Tibial nerve (tissue), 4 donors: ENCODE measurements at places on chromosomes 5 and 9.

DNA sequence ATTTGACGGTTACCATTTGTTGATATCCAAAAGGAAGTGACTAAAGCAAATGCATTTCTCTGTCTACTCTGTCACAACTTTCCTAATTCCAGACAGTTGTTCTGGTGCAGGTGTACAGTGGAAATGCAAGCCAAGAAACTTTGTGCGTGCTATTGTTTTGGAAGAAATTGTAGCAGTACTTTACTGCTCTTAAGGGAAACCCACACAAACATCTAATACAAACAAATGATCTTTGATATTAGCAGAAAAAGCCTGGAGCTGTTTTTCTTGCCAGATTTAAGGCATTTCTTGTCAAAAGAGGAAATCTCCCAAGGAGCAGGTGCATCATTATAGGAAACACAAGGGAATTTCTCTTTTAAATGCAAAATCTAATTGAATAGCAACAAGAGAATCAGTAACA lies 2.0 kb downstream of the SNCAIP start:
- no peak overlapping the region for H3K4me3 ChIP-seq
- peaks cover 8% of the 10 kb centered on the region for H3K27me3 ChIP-seq
- DNase-seq: no peak
- H3K36me3 ChIP-seq: no peaks in the 10 kb centered on the region
- H3K27ac ChIP-seq: no peak overlapping the region
- no peaks in the 10 kb centered on the region for H3K4me1 ChIP-seq

GRCh38 chr5:83752700-83753099 lies 32.0 kb upstream of the HAPLN1 start:
- no peak for DNase-seq
- no peaks in the 10 kb centered on the region for H3K27me3 ChIP-seq
- no peak overlapping the region for H3K4me3 ChIP-seq
- no peaks in the 10 kb centered on the region for H3K4me1 ChIP-seq
- H3K36me3 ChIP-seq: no peaks in the 10 kb centered on the region

DNA sequence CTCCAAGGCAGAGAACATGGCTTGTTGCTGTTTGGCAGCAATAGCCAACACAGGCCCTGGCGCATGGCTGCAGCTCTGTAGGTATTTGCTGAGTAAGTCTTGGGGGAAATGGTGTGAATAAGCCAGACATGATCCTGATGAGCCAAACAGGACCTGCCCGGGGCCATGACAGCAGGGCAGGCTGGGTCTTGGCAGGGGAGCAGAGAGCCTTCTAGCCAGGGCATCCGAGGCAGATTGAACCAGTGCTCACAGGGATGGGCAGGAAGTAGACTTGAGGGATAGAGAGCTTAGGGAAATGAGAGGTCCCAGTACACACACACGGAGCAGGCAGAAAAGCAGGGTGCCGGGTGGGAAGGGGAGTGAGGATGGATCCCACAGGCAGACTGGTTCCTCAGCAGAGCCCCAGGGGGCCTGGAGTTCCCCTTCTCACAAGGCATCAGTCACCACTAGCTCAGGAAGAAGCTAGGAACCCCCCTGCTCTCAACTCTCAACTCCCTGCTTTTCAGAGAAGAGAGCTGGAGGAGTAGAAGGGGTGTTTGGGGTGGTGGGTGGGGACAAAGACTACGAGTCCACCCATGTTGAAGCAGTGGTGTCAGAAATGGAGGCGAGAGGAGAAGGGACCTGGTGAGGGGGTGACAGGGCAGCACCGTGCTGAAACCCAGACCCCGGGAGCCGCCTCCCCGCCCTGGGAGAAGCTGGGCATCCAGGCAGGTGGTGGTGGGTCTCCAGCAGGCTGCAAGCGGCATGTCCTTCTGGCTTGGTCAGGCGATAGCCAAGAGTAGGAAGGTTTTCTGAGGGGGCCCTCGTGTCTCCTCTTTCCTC lies 111.1 kb downstream of the RGS3 start:
- H3K4me1 ChIP-seq: peaks cover 33% of the 10 kb centered on the region
- no peak for DNase-seq
- H3K36me3 ChIP-seq: no peaks in the 10 kb centered on the region

DNA sequence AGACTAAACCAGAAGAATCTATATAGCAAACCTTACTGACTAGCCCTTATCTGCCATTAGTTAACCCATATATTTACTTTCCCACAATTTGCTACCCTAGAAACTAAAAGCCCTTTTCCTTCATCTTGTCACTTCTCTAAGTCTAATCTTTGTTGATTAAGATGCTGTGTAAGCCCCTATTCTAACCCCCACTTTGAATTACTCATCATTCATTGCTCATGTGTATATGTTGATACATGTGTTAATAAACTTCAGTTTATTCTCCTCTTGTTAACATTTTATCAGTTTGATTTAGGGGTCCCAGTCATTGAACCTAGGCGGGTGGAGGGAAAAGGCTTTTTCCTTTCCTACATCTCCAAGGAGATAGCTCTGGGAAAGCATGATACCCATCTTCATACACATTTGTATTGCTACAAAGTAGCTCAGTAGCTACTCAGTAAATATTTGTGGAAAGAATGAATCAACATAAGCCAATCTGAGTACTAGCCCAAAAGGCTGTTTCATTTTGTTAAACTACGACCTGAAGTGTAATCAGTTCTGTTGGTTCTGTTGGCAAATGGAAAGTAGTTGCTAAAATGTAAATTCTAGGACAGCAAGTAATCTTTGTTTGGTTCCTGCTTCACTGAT lies 35.1 kb upstream of the NDFIP1 start:
- no peaks in the 10 kb centered on the region for H3K4me1 ChIP-seq
- H3K4me3 ChIP-seq: no peak overlapping the region
- H3K27me3 ChIP-seq: no peaks in the 10 kb centered on the region
- no peak overlapping the region for H3K27ac ChIP-seq

- no peaks in the 10 kb centered on the region for H3K4me1 ChIP-seq
- no peak overlapping the region for H3K27ac ChIP-seq
- H3K27me3 ChIP-seq: no peaks in the 10 kb centered on the region
- no peak overlapping the region for H3K4me3 ChIP-seq
- peaks cover 63% of the 10 kb centered on the region for H3K36me3 ChIP-seq
Observed at GRCh38 chr9:133795049-133795448, 56.9 kb upstream of the SARDH start.

- no peaks in the 10 kb centered on the region for H3K4me1 ChIP-seq
- no peak overlapping the region for H3K4me3 ChIP-seq
- no peak for DNase-seq
- H3K27me3 ChIP-seq: no peaks in the 10 kb centered on the region
Observed at GRCh38 chr5:126138281-126138931, 284.8 kb upstream of the GRAMD2B start.

GRCh38 chr9:35690614-35691333 lies 1.0 kb upstream of the TPM2 start:
- peaks cover 6% of the 10 kb centered on the region for H3K4me1 ChIP-seq
- peak overlapping the region; percentile 92 for H3K4me3 ChIP-seq
- H3K27me3 ChIP-seq: no peaks in the 10 kb centered on the region
- H3K36me3 ChIP-seq: no peaks in the 10 kb centered on the region
- H3K27ac ChIP-seq: peak overlapping the region; percentile 94

DNA sequence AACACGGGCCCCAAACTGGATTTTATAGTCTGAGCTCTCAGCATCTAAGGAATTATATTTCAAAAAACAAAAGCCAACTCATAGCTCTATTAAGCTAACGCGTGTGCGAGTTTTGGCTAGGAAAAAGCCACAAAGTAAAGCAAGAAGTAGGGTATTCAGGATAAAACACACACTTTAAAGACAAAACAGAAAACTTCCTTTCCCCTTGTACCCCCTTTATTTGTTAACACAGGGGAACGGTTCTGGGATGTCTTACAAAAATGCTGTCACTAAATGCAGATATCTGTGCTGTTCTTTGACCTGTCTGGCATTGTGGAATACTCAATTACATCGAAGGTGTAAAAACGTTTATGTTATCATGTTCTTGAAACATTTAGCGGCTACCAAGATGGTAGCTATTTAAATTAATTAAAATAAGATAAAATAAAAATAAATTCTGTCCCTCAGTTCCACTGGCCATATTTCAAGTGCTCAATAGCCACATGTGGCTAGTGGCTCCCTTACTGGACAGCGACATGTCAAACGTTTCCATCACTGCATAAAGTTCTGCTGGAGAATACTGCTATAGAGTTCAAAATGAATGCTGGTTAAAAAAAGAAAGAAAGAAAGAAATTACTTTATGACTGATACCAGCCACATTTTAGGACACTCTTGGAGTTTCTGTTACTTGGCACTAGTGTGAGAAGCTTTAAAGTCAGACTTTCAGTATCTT lies 7.2 kb upstream of the MEF2C start:
- H3K36me3 ChIP-seq: no peaks in the 10 kb centered on the region
- H3K4me1 ChIP-seq: no peaks in the 10 kb centered on the region
- no peak for DNase-seq
- peak overlapping the region; percentile 47 for H3K4me3 ChIP-seq

GRCh38 chr5:125630237-125630636 lies 793.0 kb upstream of the GRAMD2B start:
- no peaks in the 10 kb centered on the region for H3K27me3 ChIP-seq
- DNase-seq: no peak
- no peak overlapping the region for H3K4me3 ChIP-seq

GRCh38 chr5:14281746-14282181 lies 138.6 kb downstream of the TRIO start:
- no peaks in the 10 kb centered on the region for H3K36me3 ChIP-seq
- no peak overlapping the region for H3K27ac ChIP-seq
- no peaks in the 10 kb centered on the region for H3K4me1 ChIP-seq

- no peaks in the 10 kb centered on the region for H3K27me3 ChIP-seq
- no peak overlapping the region for H3K4me3 ChIP-seq
- DNase-seq: no peak
- H3K4me1 ChIP-seq: no peaks in the 10 kb centered on the region
Observed at GRCh38 chr9:35840881-35841644, 12.0 kb downstream of the TMEM8B start.

DNA sequence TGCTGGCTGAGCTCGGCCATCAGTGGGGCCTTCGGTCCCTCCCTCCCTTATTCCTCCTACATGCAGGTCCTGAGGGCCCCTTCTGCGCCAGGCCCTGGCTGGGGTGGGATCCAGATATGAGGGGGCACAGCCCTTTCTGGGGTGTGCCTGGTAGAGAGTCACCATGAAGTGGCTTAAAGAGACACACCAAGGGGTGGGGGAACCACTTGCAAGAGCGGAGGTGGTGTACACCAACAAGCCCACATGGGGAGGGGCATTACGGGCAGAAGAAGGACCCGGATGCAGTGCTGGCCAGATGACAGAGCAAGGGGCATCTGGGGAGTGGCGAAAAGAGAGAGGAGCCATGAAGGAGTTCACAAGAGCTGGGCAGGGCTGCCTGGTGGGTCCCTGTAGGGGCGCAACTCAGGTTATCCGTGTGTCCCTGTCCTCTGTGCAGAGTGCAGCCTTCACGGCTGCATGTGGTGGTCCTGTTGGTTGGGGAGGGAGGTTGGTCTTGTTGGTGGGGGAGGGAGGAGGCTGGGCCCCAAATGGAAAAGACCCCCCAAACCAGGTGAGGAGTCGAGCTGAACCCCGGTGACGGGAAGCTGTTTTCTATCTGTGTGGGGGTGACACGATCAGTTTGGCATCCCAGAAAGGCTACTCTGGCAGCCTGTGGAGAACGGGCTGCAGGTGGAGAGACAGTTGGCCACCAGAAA lies 158.1 kb downstream of the DAB2IP start:
- H3K36me3 ChIP-seq: no peaks in the 10 kb centered on the region
- H3K4me3 ChIP-seq: no peak overlapping the region
- no peaks in the 10 kb centered on the region for H3K27me3 ChIP-seq
- H3K27ac ChIP-seq: no peak overlapping the region

- no peaks in the 10 kb centered on the region for H3K36me3 ChIP-seq
- no peak overlapping the region for H3K27ac ChIP-seq
- peaks cover 18% of the 10 kb centered on the region for H3K4me1 ChIP-seq
- H3K27me3 ChIP-seq: no peaks in the 10 kb centered on the region
Observed at GRCh38 chr5:177389241-177390169, 5.3 kb downstream of the SLC34A1 start.

DNA sequence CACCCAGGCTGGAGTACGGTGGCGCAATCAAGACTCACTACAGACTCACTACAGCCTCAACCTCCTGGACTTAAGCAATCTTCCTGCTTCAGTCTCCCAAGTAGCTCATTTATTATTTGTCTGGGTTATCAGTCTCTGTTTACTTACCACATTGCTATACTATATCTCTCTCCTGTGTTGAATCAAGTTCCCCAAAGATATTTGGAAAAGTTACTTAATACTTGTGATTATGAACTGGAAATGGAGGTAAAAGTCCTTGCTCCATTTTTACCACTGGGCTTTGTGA lies 55.6 kb downstream of the ANGPTL2 start:
- DNase-seq: no peak
- no peak overlapping the region for H3K27ac ChIP-seq

- no peaks in the 10 kb centered on the region for H3K36me3 ChIP-seq
- DNase-seq: no peak
- H3K27me3 ChIP-seq: no peaks in the 10 kb centered on the region
- H3K4me1 ChIP-seq: no peaks in the 10 kb centered on the region
- H3K4me3 ChIP-seq: no peak overlapping the region
Observed at GRCh38 chr5:125394661-125395280, 648.3 kb upstream of the ZNF608 start.

GRCh38 chr5:138337685-138338410 lies at the start of gene FAM53C:
TSS of gene FAM53C (plus strand) at chr5:138338266. CDS start at chr5:138341336, 3,070 bp downstream.
- H3K27ac ChIP-seq: peak within 1 kb of the TSS; percentile 99
- H3K4me3 ChIP-seq: peak within 1 kb of the TSS; percentile 66
- peak; percentile 84 for DNase-seq
- no peaks in the 10 kb centered on the region for H3K36me3 ChIP-seq

- H3K27me3 ChIP-seq: no peaks in the 10 kb centered on the region
- H3K27ac ChIP-seq: no peak overlapping the region
- no peaks in the 10 kb centered on the region for H3K4me1 ChIP-seq
- no peaks in the 10 kb centered on the region for H3K36me3 ChIP-seq
- no peak overlapping the region for H3K4me3 ChIP-seq
Observed at GRCh38 chr5:112711436-112711835, 26.2 kb upstream of the APC start.

DNA sequence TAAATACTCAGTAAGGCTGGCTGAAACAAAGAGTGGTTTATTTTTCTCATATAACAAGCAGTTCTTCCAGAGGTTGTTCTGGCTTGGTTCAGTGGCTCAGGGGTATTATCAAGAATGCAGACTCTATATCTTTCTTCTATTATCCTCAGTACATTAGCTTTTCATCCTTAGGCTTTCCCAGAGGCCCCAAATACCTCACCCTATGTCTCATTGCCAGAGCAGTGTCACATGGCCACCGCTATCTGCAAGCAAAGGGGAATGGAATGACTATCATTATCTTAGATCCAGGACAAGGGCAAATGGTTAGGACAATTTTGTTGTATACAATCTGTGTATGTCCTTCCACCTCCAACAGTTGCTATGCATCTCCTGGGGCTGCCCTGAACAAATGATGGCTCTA lies 69.0 kb upstream of the SNX2 start:
- no peak overlapping the region for H3K27ac ChIP-seq
- no peaks in the 10 kb centered on the region for H3K27me3 ChIP-seq
- no peak overlapping the region for H3K4me3 ChIP-seq
- no peak for DNase-seq

DNA sequence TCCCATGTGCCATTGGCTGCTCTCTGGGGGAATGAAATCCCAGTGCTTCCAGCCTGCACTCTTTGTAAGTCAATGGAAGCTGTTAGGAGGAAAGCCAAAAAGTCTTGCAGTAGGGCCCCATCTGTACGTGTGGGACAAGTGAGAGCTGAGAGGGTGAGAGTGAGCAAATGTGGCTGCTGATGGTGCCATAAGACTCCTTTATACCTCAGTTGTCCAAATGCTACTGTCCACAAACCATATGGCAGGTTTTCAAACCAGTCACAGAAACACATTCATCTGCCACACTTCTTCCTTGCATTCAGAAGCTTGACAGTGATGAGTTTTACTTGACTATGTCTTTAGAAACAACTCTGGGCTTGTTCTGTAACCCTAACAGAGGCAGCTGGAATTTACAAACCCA lies 543.8 kb downstream of the CSNK1G3 start:
- DNase-seq: no peak
- H3K4me1 ChIP-seq: peaks cover 15% of the 10 kb centered on the region
- no peak overlapping the region for H3K27ac ChIP-seq

- no peak overlapping the region for H3K4me3 ChIP-seq
- H3K36me3 ChIP-seq: no peaks in the 10 kb centered on the region
- H3K27ac ChIP-seq: no peak overlapping the region
Observed at GRCh38 chr9:15104826-15105420, 194.7 kb upstream of the FREM1 start.
